ENCODE measurements at places on chromosomes 1 and 21.

GRCh38 chr1:245790441-245790840 lies 635.7 kb downstream of the KIF26B start:
- DNase-seq, result peak; percentile 50

DNA sequence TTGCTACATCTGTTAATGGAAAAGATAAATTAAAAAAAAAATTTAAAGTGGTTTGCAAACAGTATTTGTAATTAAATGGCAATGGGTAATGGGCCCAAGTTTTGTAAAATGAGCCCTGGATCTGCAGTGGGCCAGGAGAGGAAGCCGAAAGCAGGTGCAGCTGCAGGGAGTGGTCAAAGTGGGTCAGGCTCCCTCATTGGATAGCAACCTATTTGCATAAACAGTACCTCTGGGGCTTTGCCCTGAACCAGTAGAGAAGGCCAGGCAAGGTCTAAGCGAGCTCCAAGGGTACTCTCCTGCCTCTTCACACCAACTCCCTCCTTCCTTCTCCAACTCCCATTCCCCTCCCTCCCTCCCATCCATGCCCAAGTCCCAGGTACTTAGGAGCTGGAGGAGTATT lies 138.9 kb downstream of the HMGB4 start:
- DNase-seq, result no peak

DNA sequence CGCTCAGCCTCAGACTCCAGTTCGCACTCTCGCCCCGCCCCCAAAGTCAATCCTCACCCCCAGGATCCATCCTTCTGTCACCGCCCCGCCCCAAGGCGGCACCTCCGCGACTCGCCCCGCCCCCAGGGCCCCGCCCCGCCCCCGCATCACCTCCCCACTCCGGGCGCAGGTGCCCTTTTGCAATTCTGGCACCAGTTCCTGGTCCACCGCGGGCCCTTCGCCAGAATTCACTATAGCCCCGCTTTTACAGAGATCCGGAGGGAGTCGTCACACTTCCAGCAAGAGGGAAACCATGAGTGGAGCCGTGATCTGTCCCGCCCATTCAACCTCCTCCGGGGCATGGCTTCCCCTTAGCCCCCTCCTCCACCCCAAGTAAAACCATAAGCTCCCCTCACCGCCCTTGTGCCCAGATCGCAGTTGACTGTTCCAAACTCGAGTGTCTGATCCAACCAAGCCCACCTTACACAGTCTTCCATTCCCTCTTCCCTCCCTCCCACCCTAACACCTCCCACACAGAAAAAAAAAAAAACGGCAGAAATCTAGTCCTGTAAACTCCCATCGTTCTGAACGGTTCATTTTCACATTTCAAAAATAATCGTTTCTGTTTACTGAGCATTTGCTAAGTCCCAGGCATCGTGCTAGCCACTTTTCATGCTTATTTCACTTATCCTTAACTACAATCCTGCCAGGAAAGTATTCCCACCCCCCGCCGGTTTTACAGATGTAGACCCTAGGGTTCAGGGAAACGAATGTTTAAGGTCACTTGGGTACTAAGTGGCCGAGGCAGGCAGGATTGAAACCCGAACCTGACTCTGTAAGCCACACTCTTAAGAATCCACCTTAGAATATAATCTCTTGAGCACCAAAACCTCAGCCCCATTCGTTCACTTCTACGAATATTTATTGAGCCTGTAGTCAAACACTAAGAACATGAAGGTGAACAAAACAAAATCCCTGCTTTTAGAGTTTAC lies 1.3 kb upstream of the DNAJC16 start:
- no peak for DNase-seq

GRCh38 chr1:43914576-43915525 lies 18.8 kb upstream of the ARTN start:
- DNase-seq, result no peak

DNA sequence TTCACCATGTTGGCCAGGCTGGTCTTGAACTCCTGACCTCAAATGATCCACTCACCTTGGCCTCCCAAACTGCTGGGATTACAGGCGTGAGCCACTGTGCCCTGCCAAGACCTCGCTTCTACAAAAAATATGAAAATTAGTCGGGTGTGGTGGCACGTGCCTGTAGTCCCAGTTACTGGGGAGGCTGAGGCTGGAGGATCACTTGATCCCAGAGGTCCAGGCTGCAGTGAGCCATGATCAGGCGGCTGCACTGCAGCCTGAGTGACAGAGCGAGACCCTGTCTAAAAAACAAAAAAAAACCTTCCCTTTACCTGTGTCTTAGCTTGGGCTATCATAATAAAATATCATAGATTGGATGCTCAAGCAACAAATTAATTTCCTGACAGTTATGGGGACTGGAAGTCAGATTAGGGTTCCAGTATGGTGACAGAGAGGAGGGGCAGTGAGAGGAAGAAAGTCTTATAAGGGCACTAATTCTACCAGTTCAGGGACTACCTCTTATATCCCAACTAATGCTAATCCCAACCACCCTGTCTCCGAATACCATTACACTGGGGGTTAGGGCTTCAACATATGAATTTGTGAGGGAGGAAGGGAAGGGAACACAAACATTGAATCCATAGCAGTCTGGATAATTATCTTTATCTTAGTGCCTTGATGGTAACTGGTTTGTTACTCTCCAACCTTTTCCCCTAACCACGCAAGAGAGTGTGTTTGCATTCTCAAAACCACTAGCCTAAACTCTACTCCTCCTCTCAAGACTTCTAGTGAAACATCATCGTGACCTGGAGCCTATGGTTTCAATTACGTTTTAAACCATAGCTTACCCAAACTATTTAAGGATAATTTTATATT lies 1.0 kb upstream of the NAXE start:
- no peak for DNase-seq

- no peak for DNase-seq
Measured at GRCh38 chr1:110262846-110263631, 52.9 kb downstream of the KCNC4 start.

GRCh38 chr1:58539553-58539952 lies 7.0 kb downstream of the OMA1 start:
- DNase-seq, result peak; percentile 44

DNA sequence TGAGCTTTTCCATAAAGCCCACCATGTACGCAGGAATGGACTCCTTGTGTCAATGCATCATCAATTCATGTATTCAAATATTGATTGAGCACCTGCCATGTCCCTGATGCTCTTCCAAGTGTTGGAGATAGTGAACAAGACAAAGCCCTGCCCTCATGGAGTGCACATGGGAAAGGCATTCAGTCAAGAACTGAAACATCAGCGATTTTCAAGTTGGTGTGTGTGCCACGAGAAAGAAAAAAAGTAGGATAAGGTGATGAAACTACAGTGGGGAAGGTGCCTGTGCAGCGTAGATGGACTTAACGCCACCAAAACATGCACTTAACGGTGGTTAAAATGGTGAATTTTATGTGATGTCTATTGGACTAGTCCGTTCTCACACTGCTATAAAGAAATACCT lies 432.7 kb upstream of the VAMP3 start:
- DNase-seq, result no peak

- DNase-seq, result peak; percentile 3
Measured at GRCh38 chr1:90012300-90012699, 17.4 kb downstream of the ZNF326 start.

- no peak for DNase-seq
Measured at GRCh38 chr1:145716641-145717345, 2.5 kb upstream of the CD160 start.

DNA sequence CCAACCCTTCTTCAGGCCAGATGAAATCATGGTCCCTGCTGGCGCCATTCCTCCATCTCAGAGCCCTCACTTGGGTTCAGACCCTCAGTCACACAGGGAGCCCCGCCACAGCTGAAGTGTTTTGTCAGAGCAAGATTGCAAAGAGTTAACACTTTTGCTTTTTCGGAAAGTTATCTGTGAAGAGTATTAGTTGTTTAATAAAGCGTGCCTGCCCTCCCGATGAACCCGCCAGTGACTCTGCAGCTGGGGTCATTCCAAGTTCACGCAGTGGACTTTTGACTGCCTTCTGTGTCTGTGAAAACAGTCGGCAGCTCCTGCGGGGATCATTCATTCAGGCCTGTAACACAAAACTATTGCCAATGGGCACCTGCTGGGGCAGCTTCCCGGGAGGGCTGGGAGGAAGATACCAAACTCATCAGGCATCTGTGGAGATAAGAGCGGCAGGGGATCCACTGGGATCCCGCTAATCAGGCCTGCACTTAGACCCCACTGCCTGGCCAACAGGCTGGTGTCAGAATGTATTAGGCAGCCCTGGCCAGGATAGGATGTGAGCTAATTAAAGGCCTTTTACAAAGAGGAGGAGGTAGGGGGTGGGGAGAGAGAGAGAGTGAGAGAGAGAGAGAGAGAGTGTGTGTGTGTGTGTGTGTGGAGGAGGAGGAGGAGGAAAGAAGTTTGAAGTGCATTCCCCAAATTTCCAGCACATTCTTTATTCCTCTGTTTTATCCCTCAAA lies 184.5 kb downstream of the DHRS3 start:
- DNase-seq, result peak; percentile 45

GRCh38 chr1:6391951-6392808 lies 1.4 kb downstream of the ACOT7 start:
- DNase-seq, result no peak

GRCh38 chr1:67672260-67672803 lies 12.7 kb upstream of the GADD45A start:
- DNase-seq, result no peak

DNA sequence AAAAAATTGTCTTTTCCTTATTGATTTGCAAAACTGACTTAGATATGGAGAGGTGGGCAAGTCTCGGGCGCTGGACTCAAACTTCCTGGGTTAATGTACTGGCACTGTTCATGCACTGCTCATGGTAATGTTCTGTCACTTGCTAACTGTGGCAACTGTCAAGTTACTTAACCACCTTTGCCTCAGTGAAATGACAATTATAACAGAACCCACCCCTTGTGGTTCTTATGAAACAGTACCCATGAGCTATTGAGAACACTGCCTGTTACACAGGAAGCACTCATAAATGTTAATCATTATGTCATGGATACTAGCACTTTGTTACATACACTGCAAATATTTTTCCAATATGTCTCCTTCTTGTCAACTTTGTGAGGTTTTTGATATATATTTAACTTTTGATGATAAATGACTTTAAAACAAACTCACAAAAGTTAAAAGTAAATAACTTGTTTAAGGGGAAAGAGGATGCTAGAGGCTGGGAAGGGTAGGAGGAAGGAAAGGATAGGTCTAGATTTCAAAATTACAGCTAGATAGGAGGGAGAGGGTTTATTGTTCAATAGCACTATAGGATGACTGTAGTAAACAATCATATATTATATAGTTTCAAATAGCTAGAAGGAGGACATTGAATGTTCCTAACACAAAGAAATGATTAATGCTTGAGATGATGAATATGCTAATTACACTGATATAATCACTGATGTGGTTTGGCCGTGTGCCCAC lies 342.5 kb downstream of the ADGRL2 start:
- DNase-seq, result no peak

DNA sequence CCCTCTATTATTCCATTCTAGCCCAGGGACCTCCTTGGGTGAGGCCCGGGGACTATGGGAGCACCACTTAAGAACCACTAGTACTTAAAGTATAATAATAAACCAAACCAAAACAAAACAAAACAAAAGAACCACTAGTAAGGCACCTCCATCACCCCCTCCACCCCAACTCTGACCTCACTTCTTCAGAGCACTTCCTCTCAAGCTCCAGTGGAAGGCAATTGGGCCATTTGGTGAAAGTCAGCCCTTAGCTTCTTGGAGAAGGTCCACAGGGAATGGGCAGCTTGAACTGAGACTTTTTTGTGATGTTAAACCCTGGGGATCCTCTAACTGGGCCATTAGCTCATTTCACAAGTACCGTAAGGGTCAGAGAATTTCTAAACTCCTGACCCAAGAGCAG lies 237.3 kb downstream of the RHOU start:
- no peak for DNase-seq

- peak; percentile 66 for DNase-seq
Measured at GRCh38 chr1:248872752-248873408, 14.0 kb upstream of the ZNF692 start.

GRCh38 chr1:182676274-182676673 lies 8.1 kb downstream of the RGS8 start:
- peak; percentile 15 for DNase-seq

DNA sequence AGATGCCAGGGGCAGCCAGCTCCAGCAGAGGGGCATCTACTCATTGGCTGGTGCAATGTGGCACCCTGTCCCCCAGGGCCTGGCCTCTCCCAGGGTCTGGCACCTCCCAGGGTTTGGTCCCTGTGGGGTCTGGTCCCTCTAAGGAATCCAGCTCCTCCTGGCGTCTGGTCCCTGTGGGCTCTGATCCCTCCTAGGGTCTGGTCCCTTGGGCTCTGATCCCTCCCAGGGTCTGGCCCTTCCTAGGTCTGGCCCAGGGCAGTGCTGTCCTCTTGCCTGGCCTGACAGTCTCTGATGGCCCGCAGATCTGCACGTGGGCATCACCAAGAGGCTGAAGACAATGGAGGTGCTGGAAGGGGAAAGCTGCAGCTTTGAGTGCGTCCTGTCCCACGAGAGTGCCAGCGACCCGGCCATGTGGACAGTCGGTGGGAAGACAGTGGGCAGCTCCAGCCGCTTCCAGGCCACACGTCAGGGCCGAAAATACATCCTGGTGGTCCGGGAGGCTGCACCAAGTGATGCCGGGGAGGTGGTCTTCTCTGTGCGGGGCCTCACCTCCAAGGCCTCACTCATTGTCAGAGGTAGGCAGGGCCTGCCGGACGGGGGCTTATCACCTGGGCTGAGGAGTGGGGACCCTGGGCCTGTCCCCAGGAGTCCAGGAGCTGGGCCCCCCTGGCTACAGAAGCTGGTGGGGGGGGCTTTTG lies 73.9 kb downstream of the OBSCN start:
- no peak for DNase-seq

GRCh38 chr1:102191723-102192122 lies 195.0 kb upstream of the OLFM3 start:
- DNase-seq, result peak; percentile 18

DNA sequence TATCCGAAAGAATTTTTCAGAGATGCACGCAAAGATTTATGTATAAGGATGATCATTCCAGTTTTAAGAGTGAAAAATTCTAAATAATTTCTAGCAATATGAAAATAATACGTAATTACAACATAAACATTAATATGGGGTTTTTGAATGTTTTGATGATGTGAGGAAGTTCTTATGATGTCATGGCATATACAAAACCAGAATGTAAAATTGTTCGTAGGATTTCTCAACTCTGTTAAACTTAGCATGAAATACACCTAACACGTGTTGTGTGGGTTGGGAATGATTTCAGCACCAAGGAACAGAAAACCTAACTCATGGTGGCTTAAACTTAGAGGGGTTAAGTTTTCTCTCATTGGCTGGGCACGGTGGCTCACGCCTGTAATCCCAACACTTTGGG lies 62.2 kb downstream of the MYOM3 start:
- no peak for DNase-seq

- peak; percentile 22 for DNase-seq
Measured at GRCh38 chr21:36788120-36788638, 89.3 kb downstream of the SIM2 start.

GRCh38 chr1:21118167-21118566 lies 58.5 kb downstream of the EIF4G3 start:
- no peak for DNase-seq

GRCh38 chr1:198183605-198184004 lies 26.8 kb downstream of the NEK7 start:
- no peak for DNase-seq
